Activated B cell treated with CpG ODN at 0.5 μM for 24 hours (primary cell): ENCODE measurements at places on chromosomes 2 and 18. TPM values are rescaled to one million over a fixed set of nuclear protein-coding genes. Genes with fewer than 3 reads are reported as not detected.

- peaks cover 13% of the 10 kb centered on the region for H3K36me3 ChIP-seq
- no peaks in the 10 kb centered on the region for H3K27me3 ChIP-seq
- no peaks in the 10 kb centered on the region for H3K4me1 ChIP-seq
- H3K27ac ChIP-seq = no peak overlapping the region
Observed at GRCh38 chr2:239087046-239087710, 239.3 kb downstream of the TWIST2 start.

DNA sequence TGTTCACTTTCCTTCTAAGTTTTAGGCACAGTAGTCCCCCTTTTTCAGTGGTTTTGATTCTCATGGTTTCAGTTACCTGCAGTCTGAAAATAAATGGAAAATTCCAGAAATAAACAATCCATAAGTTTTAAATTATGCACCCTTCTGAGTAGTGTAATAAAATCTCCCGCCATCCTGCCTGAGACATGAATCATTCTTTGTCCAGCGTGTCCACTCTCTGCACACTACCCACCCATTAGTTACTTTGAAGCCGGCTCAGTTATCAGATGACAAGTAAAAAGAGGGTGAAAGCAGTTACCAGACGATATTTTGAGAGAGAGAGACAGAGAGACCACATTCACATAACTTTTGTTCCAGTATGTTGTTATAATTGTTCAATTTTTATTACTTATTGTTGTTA is 400.5 kb downstream of the TMX3 start:
- no peaks in the 10 kb centered on the region for H3K27me3 ChIP-seq
- no peaks in the 10 kb centered on the region for H3K4me1 ChIP-seq
- no peaks in the 10 kb centered on the region for H3K36me3 ChIP-seq

The CRYGD gene
- total RNA-seq = not detected in 2 replicates

- no peaks in the 10 kb centered on the region for H3K27me3 ChIP-seq
- H3K36me3 ChIP-seq = no peaks in the 10 kb centered on the region
- H3K4me3 ChIP-seq = no peak overlapping the region
- DNase-seq = no peak
- H3K27ac ChIP-seq = no peak overlapping the region
Observed at GRCh38 chr2:47607005-47607679, 175.8 kb upstream of the MSH6 start.

The MOGAT1 gene
- total RNA-seq = not detected in 2 replicates

GRCh38 chr2:96637385-96638143 is 548 bp downstream of the KANSL3 start:
- H3K36me3 ChIP-seq = peaks cover 26% of the 10 kb centered on the region
- peaks cover 36% of the 10 kb centered on the region for H3K4me1 ChIP-seq
- no peak for DNase-seq
- H3K27me3 ChIP-seq = no peaks in the 10 kb centered on the region

DNA sequence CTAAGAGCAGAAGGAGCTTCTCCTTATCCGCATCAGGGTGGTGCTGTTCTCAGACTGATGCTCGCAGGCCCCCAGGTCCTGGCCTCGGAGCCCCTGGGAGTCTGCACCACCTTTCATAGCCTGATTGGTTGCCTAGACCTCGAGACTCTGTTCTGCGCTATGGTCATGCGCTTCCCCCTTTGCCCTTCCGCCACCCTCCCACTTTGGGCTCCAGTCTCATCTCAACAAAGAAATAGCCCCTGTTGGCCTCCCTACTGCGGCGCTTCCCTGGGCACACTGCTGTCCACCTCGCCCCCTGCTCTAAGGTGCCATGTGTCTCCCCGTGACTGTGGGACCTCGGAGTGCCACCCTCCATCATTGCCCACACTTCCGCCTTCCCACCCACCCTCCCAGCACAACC is 102.9 kb upstream of the TWIST2 start:
- no peaks in the 10 kb centered on the region for H3K36me3 ChIP-seq
- no peak overlapping the region for H3K27ac ChIP-seq
- DNase-seq = no peak
- peaks cover 4% of the 10 kb centered on the region for H3K27me3 ChIP-seq

- no peak overlapping the region for H3K4me3 ChIP-seq
- no peaks in the 10 kb centered on the region for H3K27me3 ChIP-seq
- peaks cover 15% of the 10 kb centered on the region for H3K36me3 ChIP-seq
- no peak overlapping the region for H3K27ac ChIP-seq
Observed at GRCh38 chr18:12998332-12999060, 7.3 kb downstream of the CEP192 start.

DNA sequence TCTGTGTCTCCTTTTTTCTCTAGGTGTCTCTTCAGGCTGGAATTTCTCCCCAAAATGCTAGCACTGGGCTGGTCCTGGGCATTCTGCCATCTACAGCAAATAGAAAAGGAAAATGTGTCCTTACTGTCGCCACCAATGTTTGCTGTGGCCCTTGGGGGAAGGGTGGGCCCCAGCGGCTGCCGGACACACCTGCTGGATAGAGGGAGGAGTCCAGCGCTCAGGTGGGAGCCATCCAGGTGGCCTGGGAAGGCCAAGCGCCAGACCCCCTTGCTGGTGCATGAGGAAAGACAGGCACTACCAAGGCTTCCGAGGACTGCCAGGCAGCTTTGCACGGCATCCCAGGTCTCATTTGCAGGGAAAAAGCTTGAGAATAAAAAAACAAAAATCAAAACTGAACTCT is 147.7 kb upstream of the GATA6 start:
- no peak overlapping the region for H3K4me3 ChIP-seq
- H3K36me3 ChIP-seq = no peaks in the 10 kb centered on the region

DNA sequence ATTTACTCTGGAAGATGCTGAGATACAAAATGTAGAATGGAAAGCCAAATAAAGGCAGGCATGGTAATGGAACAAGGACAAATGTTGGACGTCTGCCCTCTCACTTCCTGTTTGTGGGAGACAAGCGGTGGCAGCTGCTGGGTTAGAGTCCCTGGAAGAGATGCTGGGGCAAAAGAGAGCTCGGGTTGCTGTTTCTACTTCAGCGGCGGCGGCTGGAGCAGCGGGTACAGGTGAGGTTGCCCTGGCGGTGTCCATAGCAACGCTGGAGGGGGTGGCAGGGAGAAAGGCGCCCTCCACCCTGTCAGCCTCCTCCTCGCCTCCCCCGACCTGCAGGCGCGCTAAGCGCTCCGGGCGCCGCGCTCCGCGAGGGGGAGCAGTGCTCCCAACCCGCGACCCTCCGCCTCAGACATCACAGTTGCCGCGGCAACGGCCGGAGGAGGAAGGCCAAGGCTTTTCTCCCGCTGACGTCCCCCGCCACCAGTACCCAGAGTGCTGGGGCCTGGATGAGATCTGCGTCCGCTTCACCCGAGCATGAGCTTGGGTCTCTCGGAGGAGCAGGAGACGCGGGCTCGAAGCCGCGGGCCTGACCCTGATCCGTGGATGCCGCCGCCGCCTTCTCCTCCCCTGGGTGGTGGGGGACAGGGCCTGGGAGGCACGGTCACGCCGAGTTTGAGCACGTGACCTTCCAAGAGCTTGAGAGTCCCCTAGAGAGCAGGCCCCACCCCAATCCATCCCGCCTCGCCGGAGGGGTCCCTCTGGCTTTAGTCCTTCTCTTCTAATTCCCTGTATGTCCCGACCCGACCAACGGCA is 65.6 kb downstream of the NOL4 start:
- H3K36me3 ChIP-seq = no peaks in the 10 kb centered on the region
- no peak for DNase-seq
- no peak overlapping the region for H3K27ac ChIP-seq
- peaks cover 14% of the 10 kb centered on the region for H3K27me3 ChIP-seq

- H3K27ac ChIP-seq = no peak overlapping the region
- no peak for DNase-seq
- H3K4me1 ChIP-seq = peaks cover 6% of the 10 kb centered on the region
- no peaks in the 10 kb centered on the region for H3K36me3 ChIP-seq
- H3K4me3 ChIP-seq = no peak overlapping the region
- no peaks in the 10 kb centered on the region for H3K27me3 ChIP-seq
Observed at GRCh38 chr2:98833172-98833916, 102.4 kb upstream of the MGAT4A start.

DNA sequence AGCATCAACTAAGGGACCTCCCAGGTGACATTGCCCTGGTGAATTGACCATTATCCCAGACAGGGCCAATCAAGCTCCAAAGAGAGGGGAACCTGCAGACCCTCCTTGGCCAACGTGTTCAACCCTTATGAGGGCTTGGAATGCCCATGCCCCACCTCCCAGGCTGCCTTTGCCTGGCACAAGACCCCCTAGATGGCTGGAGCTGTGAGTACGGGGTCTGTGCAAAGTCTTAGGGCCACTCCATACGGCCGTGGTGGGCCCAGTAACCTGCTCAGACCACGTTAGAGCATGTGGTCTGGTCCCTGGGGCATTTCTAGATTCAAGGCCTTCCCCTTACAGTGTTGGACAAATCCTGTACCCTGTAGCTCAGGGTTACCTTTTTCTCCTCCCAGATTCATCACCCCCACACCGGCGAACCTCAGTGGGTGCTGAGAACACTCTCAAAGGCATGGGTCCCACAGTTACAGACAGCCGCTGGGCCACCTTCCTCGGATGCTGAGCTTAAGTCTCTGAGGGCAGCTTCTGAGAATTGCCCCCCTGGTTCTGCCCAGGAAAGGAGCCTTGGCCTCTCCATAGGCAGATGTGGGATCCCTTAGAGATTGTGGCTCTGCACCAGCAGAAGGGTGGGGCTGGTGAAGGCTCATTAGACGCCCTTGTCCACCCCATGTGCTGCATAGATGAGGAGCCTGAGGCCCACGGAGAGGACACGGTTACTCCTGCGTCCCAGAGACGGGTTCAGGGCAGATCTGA is 18.3 kb upstream of the KCNK3 start:
- no peaks in the 10 kb centered on the region for H3K36me3 ChIP-seq
- no peak for DNase-seq
- no peaks in the 10 kb centered on the region for H3K4me1 ChIP-seq
- no peak overlapping the region for H3K27ac ChIP-seq
- no peak overlapping the region for H3K4me3 ChIP-seq
- peaks cover 29% of the 10 kb centered on the region for H3K27me3 ChIP-seq

DNA sequence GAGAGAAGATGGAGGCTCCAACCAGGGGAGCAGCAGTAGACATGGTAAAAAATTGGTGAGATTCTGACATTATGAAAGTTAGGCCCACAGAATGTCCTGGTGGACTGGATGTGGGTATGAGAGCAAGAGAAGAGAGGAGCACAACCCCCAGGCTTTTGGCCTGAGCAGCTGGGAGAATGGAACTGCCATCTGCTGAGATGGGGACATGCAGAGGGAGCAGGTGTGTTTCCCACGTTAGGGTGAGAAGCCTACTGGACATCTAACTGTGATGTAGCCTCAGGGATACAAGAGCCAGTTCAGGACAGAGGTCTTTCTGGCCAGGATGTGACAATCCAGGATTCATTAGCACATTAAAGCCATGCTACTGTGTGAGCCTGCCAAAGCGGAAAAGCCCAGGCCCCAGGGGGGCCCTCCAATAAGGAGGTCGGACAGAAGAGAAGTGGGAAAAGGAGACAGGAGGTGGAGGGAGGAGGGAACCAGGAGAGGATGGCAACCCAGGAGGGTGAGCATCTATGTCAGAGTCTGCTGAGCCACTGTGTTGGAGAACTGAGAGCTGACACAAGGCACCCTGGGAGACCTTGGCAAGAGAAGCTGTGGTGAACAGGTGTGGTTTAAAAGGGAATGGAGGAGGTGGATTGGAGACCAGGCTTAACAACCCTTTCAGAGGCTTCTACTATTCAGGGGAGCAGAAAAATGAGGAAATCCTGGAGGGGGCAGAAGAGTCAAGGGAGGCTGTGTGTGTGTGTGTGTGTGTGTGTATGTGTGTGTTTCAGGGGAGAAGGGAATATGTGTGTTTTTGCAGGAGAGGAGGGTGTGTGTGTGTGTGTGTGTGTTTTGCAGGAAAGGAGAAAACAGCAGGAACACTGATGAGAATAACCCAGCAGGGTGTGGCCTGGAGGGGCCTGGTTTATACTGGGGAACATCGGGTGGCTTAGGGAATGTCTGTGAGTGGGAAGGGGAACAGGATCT is 10.5 kb downstream of the CYB5A start:
- H3K27ac ChIP-seq = no peak overlapping the region
- no peaks in the 10 kb centered on the region for H3K27me3 ChIP-seq
- no peak overlapping the region for H3K4me3 ChIP-seq
- H3K4me1 ChIP-seq = peaks cover 51% of the 10 kb centered on the region

The CENPA gene
- 0.42 TPM in 2 replicates for total RNA-seq

DNA sequence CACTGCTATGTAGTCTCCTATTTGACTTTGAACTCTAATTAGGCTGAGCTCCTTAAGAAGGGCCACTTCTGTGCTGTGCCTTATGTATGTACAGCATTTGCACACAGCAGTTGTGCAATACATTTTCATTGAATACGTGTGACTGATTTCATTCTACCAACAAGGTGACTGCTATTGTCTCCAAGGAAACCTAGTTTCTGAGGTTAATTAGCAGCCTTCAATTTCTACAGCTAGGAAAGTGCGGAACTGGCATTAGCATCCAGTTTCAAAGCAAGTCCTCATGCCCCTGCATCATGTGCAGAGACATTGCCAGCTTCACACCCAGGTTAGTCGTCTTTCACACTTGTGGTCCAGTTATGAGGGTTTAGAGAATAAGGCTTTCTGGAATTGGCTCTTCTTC is 58.6 kb downstream of the NCK2 start:
- peaks cover 7% of the 10 kb centered on the region for H3K36me3 ChIP-seq
- H3K27ac ChIP-seq = peak overlapping the region; percentile 90
- H3K27me3 ChIP-seq = no peaks in the 10 kb centered on the region

DNA sequence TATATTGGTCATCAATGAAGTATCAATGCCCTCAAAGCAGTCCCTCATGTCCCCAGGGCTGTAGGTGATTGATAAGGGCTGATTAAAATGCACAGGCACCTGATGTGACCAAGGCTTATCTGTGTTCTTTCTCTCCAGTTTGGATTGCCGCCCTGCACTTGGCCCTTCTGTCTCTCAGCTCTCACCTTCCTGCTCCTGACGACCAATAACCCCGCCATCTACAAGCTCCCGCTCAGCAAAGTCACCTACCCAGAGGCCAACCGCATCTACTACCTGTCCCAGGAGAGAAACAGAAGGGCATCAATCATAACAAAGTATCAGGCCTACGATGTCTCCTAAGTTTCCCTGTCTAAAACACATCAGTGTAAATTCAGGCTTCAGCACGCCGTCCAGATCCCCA is 41.8 kb upstream of the SLC14A1 start:
- H3K4me3 ChIP-seq = no peak overlapping the region
- H3K4me1 ChIP-seq = peaks cover 18% of the 10 kb centered on the region
- no peaks in the 10 kb centered on the region for H3K36me3 ChIP-seq
- no peaks in the 10 kb centered on the region for H3K27me3 ChIP-seq
- H3K27ac ChIP-seq = no peak overlapping the region

The CFAP65 gene
- not detected in 2 replicates for total RNA-seq
